Hypothalamus (tissue), 51 donors: ENCODE measurements at places on chromosomes 16 and 17.

GRCh38 chr17:3667366-3668278 is 756 bp downstream of the TAX1BP3 start:
- DNase-seq: no peak

DNA sequence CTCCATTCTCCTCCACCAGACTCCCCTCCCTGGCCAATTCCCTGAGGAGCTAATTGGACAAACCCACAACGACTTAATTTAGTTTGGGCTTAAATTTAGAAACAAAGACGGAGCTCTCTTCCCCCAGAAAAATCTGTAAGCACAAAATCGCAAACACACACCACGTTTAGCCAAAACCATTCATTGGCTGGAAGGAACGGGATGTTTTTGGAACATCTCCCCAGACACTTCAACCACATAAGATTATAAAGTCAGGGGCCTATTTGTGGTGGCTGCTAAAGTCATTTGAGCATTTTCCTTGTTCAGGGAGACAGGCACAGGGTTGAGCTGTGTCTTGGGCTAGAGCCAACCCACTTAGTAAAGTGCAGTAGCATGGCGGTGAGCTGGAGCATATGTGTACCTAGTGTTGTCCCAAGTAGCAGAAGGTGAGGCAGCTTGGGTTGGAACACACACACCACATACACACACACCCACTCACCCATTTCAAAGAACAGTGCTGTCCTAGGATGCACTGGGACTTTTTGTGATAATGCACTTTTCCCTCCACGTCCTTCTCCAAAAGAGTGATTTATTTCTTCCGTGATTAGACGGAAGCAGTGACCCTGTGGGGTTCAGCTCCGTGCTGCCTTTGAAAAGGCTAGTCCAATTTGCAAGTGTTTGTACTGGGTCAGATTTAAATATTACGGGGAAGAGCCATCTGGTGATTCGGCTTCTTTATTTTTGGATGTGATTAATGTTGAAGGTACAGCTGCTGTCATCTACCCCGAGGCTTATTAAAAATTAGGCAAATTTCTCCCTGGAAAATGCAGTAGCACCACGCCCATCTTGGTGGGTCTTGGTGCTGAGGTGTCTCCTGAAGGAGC is 32.2 kb downstream of the ELAC2 start:
- DNase-seq: no peak

DNA sequence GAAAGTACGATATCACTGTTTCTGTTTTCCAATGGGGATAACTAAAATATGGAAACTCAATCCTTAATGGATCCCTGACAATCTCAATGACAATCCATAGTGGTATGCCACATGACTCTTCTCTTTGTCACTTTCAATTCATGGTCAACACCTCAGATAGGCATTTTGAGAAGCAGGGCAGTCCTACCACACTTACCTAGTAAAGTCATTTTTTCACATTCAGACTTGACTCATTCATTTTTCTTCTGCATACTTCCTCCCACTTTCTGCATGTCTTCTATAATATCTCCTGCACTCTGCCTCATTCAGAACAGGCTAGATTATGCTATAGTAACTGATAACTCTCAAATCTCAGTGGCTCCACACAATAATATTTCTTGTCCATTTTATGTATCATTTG is 117.5 kb downstream of the FTO start:
- no peak for DNase-seq

GRCh38 chr17:35745246-35745645 is 7.8 kb downstream of the GAS2L2 start:
- DNase-seq: no peak

- no peak for DNase-seq
Observed at GRCh38 chr16:2611499-2611862, 70.8 kb upstream of the KCTD5 start.

DNA sequence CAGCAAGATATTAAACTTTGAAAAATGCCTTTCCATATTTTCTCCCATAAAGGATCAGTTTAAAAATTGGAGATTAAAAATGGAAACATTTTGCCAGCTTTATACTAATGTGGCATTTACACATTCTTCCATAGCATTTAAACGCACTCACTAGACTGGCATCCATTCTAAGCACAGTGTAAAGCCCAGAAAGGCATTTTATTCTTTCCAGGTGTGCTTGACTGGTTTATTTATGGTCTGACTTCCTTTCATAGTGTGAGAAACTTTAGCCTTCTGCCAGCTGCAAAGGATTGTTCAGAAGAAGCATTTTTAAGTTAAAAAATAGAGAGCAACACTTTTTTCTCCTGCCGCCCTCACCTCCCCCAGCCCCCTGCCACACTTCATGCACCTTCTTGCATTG is 271.7 kb upstream of the PSMD7 start:
- no peak for DNase-seq

- no peak for DNase-seq
Observed at GRCh38 chr16:23902748-23903414, 67.1 kb downstream of the PRKCB start.

DNA sequence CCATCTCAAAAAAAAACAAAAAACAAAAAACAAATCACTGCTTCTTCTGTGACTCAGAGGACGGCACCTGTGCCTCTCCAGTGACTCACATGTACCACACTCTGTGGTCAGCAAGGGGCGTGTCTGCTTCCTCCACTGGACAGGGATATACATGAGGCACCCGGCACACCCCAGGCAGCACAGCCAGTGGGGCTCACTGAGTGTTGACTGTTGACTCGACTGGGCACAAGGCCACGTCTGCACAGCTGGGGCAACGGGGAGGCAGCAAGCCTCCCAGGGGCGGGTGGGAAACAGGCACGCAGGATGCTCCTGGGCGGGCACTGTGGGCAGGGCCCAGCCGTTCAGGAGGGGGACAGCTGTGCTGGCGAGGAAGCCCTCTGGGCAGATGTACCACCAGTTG is 64.1 kb downstream of the TIMM22 start:
- DNase-seq: no peak

DNA sequence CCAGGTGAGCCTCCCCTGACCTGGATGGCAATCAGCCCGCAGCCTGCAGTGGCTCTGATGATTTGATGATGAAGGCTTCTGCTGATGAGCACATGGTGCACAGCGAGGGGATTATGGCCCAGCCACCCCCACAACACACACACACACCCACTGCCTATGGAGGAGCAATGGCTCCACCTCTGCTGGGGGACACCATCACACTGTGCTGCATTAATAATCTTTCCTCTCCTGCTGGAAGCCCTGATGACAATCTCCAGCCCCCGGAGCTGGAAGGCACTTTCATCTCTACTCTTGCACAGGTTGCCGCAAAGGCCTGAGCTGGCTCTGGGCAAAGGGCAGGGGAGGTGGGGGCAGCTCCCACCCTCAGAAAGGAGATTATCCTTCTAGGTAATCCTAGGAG is 79.9 kb downstream of the PLXDC1 start:
- no peak for DNase-seq

DNA sequence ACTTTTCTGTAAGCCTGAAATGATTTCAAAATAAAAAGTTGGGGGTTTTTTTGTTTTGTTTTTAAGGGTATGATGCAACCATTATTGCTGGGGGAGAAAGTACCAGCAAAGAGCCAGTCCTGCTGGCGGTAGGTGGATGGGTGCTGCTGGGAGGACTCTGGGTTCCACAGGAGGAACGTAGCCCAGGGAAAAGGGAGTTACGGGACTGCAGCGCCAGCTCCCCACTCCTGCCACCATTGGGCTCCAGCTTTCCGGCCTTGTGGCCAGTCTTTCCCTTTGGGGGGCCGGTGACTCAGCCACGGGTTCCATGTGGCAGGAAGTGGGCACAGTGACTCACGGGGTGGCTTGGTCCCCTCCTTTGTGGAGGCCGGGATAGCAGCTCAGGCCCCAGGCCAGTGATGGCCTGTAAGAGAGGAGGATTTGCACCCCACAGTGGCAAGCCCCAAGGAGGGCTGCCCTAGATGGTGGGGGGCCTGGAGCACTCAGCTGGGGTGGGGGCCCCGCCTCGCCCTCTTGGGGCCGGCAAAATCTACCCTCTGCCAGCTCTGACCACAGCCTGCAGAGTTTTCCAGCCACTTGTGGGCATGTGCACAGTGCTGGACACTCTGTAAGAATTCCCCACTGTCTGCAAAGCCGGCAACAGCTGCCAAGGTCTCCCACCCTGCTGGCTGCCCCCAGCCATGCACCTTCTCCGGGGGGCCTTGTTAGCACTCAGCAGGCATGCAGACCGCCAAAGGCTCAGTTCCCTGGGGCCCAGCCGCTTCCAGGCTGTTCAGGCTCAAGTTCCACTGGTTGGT is 30.4 kb downstream of the SOCS3 start:
- DNase-seq: no peak

DNA sequence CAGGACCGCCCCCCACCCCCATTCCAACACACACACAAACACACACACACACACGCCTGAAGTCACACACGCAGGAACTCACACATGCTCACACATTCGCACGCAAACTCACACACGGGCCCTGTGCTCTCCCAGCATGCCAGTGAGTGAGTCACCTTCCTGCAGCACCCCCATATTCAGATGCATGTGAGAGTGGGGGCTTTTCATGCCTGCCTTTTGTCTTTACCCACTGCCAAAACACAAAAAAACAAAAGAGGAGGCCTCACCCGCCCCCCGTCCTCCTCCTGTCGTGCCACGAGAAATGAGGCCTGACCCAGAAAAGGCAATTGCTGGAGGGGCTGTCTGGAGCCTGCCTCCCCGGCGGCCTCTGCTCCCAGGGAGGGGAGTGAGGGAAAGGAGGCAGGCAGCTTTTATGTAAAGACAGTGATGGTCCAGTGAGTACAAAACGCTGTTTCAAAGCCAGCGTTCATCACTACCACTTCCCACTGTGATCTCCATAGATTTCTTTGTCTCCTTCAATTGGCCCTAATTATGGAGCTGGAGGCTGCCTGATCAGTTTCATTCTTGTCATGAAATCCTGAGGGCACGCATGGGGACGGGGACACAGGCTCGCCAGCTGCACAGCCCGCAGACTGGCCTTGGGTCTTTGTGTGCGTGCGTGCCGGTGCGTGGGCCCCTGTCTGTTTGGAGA is 29.5 kb upstream of the GSE1 start:
- no peak for DNase-seq

- DNase-seq: no peak
Observed at GRCh38 chr17:1232786-1233185, 37.5 kb upstream of the BHLHA9 start.

GRCh38 chr16:11134722-11135463 is 121.1 kb downstream of the SOCS1 start:
- no peak for DNase-seq

GRCh38 chr17:7114875-7115614 is 423 bp upstream of the ASGR2 start:
- DNase-seq: no peak
